ENCODE measurements at places on chromosomes 1 and 21. TPM values are rescaled to one million over a fixed set of nuclear protein-coding genes. Genes with fewer than 3 reads are reported as not detected.

DNA sequence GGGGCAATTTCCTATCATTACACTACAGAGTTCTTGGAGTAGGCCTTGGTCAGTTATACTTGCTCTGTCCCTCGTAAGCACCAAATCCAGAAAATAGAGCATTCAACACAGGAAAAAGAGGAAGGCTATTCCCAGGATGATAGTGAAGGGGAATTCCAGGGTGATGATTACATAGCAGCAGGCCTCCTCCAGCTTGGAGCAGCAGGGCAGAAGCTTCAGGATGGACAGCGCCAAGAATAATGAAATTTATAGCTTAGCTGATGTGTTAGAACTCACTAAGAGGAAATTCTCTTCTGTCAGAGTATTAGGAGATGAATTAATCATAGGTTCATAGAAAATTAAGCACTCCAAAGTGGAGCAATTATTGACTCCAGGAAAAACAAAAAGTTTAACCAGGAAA, 10.8 kb upstream of the SMAP2 start:
- DNase-seq: no peak
- H3K36me3 ChIP-seq: no peaks in the 10 kb centered on the region
- no peaks in the 10 kb centered on the region for H3K27me3 ChIP-seq
- no peak overlapping the region for H3K4me3 ChIP-seq
- H3K27ac ChIP-seq: no peak overlapping the region

Gene DISC1
- total RNA-seq: 1.8 TPM

Gene SMG5
- total RNA-seq: 84.5 TPM

DNA sequence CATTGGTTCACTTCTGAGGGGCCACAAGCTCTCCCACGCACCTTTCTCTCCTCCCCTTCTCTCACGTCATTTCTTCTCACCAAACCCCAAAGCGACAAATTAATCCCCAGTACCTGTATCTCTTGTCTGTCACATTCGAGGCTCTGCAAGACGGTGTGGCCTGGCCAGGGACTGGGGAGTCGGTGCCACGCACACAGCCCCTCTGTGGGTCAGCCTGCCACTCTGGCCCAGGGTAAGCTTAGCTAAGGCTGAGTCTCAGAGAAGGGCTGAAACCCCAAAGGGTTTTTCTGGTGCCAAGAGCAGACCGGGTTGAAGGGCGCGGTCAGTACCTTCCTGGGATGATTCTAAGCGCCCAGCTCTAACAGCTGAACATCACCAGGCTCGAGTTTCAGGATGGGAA, 34.2 kb upstream of the ZBTB40 start:
- H3K36me3 ChIP-seq: no peaks in the 10 kb centered on the region
- DNase-seq: no peak
- H3K27ac ChIP-seq: no peak overlapping the region
- H3K27me3 ChIP-seq: peaks cover 6% of the 10 kb centered on the region
- H3K4me3 ChIP-seq: no peak overlapping the region

DNA sequence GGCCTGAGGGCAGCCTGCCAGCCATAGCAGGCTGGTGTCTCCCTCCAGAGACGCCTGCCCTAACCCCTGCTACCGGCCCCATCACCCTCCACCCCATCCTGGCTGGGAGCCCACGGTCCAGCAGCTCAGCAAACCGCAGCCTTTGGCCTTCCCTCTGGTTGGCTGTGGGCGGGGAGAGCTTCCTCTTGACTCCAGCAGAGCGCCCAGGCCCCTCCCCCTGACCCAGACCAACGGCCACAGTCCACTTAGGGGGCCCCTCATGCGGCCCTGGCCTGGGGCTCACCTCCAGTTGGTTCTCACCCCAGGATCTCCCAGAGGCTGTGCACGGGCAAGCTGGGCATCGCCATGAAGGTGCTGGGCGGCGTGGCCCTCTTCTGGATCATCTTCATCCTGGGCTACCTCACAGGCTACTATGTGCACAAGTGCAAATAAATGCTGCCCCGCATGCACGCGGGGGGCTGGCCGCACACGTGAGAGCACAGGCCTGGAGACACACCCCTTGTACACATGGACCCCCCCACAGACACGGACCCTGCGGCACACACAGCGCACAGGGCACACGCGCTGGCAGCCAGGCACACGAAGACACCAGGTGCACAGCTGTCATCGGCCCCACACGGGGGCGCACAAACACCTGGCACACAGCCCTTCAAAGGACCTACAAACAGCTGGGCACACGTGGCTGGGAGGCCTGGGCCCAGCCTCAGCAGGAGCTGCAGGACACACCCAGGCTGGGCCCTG, 3.1 kb downstream of the SMIM1 start:
- H3K36me3 ChIP-seq: no peaks in the 10 kb centered on the region
- no peak overlapping the region for H3K4me3 ChIP-seq
- peaks cover 14% of the 10 kb centered on the region for H3K4me1 ChIP-seq
- H3K27me3 ChIP-seq: peaks cover 20% of the 10 kb centered on the region

DNA sequence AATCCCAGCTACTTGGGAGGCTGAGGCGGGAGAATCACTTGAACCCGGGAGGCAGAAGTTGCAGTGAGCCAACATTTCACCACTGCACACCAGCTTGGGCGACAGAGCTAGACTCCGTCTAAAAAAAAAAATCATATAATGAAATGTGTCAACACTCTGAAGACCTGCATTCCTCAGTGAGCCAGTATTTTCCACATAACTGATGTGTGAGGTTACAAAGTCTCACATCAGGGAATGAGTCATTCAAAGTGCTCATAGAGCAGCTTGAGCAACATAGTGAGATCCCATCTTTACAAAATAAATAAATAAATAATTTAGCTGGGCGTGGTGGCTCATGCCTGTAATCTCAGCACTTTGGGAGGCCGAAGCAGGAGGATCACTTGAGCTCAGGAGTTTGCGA, 65.5 kb downstream of the CASZ1 start:
- no peaks in the 10 kb centered on the region for H3K36me3 ChIP-seq
- H3K4me1 ChIP-seq: peaks cover 71% of the 10 kb centered on the region
- H3K4me3 ChIP-seq: no peak overlapping the region
- H3K27ac ChIP-seq: no peak overlapping the region

Gene KISS1
- not detected for total RNA-seq

Gene TNNT2
- 3.1 TPM for total RNA-seq

DNA sequence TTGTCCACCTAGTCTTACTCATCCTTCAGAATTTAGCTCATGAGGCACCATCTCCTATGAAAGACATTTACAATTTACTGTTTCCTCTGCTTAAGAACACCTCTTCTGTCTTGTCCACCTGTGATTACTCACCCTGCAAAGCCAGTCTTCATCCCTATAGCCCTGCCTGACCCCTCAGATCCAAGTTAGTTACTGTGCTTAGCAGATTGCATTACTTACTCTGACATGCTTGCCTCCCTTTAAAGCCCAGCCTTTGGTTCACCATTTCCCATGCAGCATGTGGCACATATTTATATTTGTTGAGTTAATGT, 60.9 kb upstream of the VCAM1 start:
- H3K27ac ChIP-seq: no peak overlapping the region
- peaks cover 3% of the 10 kb centered on the region for H3K4me1 ChIP-seq
- no peaks in the 10 kb centered on the region for H3K36me3 ChIP-seq
- no peaks in the 10 kb centered on the region for H3K27me3 ChIP-seq
- H3K4me3 ChIP-seq: no peak overlapping the region

- H3K4me1 ChIP-seq: no peaks in the 10 kb centered on the region
- H3K27me3 ChIP-seq: no peaks in the 10 kb centered on the region
- no peak overlapping the region for H3K4me3 ChIP-seq
- no peak for DNase-seq
- no peaks in the 10 kb centered on the region for H3K36me3 ChIP-seq
- no peak overlapping the region for H3K27ac ChIP-seq
Measured at GRCh38 chr1:71557138-71557537, 476.3 kb upstream of the ZRANB2 start.

Gene KRTAP12-2
- not detected for total RNA-seq

DNA sequence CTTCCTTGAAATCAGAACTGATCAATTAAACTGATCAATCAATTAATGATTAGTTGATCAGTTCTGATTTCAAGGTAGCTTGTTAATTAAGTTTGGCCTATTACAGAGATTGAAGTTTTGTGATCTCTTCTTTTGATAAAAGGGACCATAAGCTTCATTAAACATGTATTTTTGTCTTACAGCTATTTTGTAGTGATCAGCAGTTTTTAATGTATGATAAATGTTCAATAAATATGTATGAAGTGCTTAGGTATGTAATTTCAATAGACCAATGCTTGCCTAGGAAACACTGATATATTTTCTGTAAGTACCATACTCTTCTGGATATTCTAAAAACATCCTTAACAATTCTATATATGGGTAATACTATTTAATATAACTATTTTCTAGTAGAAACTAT, 569.6 kb downstream of the BRINP3 start:
- no peak overlapping the region for H3K4me3 ChIP-seq
- no peak overlapping the region for H3K27ac ChIP-seq
- peaks cover 4% of the 10 kb centered on the region for H3K4me1 ChIP-seq
- no peaks in the 10 kb centered on the region for H3K27me3 ChIP-seq

GRCh38 chr21:39189857-39190604, 6.8 kb upstream of the PSMG1 start:
- no peak overlapping the region for H3K4me3 ChIP-seq
- peaks cover 8% of the 10 kb centered on the region for H3K36me3 ChIP-seq
- no peaks in the 10 kb centered on the region for H3K27me3 ChIP-seq
- H3K27ac ChIP-seq: no peak overlapping the region

- H3K36me3 ChIP-seq: no peaks in the 10 kb centered on the region
- H3K4me1 ChIP-seq: no peaks in the 10 kb centered on the region
- DNase-seq: no peak
Measured at GRCh38 chr21:38337793-38338192, 81.0 kb downstream of the KCNJ15 start.
